Fibroblast of skin of back (primary cell): ENCODE measurements at places on chromosomes 11 and 22.

GRCh38 chr11:78161962-78162371 is 22.5 kb upstream of the ALG8 start:
- peak; percentile 45 for DNase-seq

DNA sequence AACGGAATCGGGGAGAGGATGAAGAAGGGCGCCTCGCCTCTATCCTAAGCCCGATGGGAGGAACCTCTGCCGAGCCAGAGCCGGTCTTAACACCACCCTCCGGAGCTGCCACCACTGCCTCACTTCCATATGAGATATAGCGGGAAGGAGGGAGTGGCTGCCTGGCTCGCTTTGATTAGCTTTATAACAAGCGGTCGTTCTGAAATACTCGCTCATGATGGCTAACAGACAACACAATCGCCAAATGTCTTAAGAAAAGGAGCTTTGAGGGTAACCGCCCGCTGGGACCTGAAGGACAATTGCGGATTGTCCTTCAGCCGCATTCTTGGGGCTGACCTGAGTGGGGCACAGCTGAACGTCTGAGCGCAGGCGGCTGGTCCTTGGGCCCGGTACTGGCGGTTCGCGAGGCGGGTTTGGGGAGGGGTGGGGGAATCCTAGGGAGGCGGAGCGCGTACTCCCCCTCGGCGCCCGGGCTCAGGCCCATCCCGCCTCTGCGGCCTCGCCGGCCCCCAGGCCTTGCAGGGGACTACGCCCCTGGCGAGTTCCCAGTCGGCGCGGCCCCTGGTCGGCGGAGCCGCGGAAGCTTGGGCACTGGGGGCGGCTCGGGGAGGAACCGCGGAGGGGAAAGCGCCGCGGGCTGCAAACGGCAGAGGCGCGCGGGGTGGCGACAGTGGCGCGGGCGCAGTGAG is at the start of gene PLAAT5:
Gene PLAAT5, minus strand, starts transcription at position 617 of the 689 bp plus-strand sequence. Its CDS starts 133 bp downstream, at position 484.
- no peak for DNase-seq

DNA sequence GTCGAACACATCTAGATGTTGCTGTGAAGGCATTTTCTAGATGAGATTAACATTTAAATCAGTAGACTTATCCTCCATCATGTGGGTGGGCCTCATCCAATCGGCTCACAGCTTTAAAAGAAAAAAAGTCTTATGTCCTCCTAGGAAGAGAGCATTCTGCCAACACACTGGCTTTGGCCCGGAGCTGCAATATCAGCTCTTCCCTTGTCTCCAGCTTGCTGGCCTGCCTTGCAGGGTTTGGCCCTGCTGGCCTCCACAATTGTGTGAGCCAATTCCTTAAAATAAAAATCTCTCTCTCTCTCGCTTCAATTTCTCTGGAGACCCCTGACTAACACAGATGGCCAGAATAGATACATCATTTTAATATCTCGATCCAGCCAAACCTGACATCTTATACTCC is 13.1 kb upstream of the ABCC8 start:
- DNase-seq: no peak

- DNase-seq: no peak
Measured at GRCh38 chr22:46652847-46653331, 32.7 kb downstream of the GRAMD4 start.

DNA sequence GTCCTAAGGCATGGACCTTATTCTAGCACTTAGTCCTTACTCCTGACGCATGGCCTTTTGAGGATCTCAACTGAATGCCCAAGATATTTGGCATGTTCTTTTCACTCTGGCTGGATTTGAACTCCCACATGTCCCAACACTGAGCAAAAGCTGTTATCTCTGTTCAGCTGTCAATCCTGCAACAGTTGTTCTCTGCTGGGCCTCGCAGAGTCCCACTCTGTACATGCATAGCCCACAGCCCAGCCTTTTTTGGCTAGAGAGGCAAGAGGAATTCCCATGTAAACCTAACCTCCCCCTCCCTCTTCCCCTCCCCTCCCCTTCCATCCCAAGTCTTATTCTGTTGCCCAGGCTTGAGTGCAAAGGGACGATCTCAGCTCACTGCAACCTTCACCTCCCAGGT is 21.8 kb upstream of the DRG1 start:
- no peak for DNase-seq

- no peak for DNase-seq
Measured at GRCh38 chr22:46653596-46653995, 33.4 kb downstream of the GRAMD4 start.

DNA sequence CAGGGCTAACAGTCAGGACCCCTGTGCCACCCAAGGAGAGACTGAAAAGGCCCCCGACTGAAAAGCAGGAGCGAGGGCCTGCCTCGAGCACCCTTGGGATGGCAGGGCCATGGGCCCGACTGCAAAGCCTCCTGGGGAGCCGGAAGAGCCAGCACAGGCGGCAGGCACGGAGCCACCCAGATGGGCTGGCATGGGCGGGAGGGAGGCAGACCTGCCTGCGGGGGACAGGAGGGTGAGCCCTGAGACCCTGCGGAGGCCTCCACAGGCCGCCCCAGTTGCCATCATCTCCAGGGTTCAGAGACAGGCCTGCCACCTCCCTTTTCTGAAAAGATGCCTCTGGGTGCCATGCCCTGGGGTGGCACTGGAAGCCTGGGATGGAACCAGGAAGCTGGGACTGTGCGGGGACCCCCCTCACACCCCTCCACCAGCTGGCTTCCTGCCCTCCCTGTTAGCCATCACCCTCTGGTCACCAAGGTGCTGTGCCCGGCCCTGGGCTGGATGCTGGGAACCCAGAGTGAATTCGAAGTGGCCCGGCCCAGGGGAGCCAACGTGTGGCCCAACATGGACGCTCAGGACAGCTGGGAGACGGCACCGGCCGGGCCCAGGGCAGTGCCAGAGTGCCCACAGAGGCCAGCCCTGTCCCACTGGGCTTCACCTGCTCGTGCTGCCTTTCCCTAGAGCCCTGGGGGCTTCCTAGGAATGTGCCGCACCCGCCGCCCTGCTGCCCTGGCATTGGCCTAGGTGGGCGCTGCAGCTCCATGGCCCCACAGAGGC is 13.8 kb downstream of the TSPAN32 start:
- no peak for DNase-seq

DNA sequence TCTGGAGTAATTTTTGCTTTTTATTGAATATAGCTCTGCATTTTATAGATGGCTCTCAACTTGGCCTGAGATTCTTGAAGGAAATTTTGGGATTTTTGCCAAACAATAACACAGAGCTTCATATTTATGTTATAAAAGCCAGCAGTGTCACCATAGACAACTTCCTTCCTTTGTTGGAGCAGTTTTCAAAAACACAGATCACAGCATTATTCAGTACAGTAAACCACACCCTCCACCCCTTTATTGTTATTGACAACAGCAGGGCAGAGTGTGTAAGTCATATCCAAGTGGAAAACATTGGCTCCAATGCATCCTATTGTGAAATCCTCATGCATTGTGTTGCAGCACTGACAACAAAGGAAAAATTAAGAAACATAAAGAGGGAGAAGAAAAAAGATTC is 62.6 kb upstream of the PRSS23 start:
- DNase-seq: peak; percentile 73

- no peak for DNase-seq
Measured at GRCh38 chr11:102006835-102007566, 40.2 kb upstream of the CFAP300 start.

GRCh38 chr11:27646051-27646818 is 54.0 kb downstream of the BDNF start:
- no peak for DNase-seq

- no peak for DNase-seq
Measured at GRCh38 chr11:111617286-111617685, 15.0 kb downstream of the SIK2 start.

- no peak for DNase-seq
Measured at GRCh38 chr22:41369837-41370236, 11.9 kb upstream of the TEF start.

DNA sequence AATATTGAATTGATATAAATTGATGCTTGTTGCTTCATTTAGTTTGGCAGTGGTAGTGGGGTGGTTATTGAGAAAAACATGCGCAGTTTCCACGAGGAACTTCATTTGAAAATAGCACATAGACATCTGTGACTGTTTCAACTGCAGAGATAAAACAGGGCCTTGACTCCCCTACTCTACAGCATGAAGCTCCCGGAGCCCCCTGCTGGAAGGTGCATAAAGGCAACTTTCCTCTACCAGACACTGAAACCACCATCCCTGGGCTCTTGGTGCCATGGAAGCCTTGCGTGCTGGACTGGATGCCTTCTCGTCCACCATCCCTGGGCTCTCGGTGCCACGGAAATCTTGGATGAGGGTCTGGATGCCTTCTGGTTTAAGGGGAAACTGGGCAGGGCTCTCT is 195.9 kb downstream of the CSNK2A3 start:
- DNase-seq: no peak

DNA sequence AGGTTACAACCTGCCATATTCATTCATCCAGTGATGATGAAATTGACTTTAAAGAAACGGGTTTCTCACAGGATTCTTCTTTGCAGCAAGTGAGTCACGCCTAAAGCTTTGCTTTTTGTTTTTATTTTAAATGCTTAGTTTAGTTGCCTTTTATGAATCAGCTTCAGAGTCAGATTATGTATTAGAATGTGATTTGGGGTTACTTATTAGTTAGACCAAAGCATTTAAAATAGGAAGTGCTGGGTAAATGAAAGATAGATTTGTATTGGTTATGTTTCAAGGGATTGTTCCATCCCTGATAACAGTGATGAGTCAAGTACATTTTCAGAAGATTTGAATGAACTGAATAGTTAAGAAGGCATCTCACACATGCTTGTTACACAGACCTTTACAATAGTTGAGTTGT is 101.3 kb upstream of the GAL start:
- DNase-seq: peak; percentile 79

DNA sequence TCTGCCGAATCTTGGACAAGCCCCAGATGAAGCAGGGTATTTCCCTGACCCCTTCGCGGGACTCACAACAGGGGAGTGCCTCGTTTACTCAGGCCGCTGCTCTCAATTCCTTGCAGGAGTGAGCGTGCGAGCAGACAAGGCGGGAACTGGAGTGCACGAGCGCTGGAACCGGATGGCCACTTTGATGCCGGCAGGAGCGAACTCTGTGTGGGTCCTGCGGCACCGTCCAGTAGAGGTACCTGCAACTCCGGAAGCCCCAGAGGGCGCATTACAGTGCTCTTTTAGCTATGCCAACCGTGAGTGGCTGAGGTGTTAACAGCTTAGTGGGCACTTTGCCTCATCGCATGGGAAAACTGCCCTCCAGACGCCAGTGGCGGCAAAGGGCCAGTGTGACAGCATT is 182.3 kb upstream of the ANO3 start:
- DNase-seq: no peak

- peak; percentile 63 for DNase-seq
Measured at GRCh38 chr11:109789901-109790300, 303.3 kb upstream of the ZC3H12C start.

- no peak for DNase-seq
Measured at GRCh38 chr11:117851852-117852251, 24.6 kb downstream of the FXYD6 start.

DNA sequence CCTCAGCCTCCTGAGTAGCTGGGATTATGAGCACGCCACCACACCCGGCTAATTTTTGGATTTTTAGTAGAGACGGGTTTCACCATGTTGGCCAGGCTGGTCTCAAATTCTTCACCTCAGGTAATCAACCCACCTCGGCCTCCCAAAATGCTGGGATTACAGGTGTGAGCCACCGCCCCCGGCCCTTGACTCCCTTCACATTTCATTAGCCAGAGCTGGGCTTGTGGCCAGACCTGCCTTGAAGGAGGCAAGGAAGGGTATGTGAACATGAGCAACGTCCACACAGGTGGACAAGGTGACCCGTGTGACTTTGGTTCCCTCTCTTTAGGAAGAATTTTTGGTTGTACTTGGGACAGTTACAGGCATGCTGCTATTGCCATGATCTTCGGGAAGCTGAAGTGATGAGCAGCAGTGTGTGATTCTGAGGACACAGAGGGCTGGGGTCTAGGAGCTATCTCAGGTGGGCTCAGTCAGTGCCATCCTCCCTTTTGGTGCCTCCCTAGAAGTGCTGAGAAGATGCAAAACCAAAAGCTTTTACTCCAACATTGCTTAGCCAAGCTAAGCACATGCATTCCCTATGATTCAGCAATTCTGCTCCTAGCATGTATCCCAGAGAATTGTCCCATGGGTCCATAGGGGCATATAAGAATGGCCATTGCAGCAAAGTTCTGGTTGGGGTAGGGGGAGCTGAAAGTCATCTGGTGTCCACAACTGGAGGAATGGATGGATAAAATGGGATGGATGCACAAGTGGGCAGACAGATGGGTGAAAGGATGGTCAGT is 6.1 kb downstream of the AP5B1 start:
- DNase-seq: no peak

DNA sequence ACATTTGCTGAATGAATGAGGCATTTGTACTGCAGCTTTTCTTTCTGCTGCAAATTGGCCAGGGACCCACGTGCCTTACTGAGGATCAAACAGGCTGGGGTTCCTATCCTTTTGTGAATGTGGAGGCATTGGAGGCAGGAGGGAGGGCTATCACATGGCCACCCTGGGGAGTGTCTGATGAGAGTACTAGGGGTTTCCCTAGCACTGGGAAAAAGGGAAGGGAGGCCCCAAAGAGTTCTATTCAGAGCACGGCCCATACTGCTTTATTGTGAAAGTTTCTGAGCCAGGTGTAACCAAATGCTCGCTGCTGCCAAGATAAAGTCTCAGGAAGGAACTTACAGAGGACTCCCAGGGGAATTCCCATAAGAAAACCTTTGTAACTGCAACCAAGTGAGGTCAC is 78.4 kb upstream of the ANO1 start:
- DNase-seq: no peak

DNA sequence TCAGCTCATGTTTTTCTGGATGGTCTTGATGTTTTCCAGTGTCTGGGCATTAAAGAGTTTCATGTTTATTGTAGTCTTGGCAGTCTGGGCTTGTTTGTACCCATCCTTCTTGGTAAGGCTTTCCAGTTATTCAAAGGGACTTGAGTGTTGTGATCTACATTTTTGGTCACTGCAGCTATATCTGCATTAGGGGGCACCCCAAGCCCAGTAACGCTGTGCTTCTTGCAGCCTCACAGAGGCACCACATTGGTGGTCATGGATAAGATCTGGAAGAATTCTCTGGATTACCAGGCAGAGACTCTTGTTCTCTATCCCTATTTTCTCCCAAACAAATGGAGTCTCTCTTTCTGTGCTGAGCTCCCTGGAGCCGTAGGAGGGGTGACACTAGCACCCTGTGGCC is 451.5 kb upstream of the FAT3 start:
- DNase-seq: no peak

- DNase-seq: no peak
Measured at GRCh38 chr22:39946126-39946502, 14.1 kb upstream of the TMA7B start.
